NCI-H1436 treated with DMSO at 0.1 percent for 48 hours (cell line): ENCODE measurements at places on chromosomes 1 and 21.

GRCh38 chr1:46444466-46444865 is 45.2 kb upstream of the DMBX1 start:
- no peak for DNase-seq

DNA sequence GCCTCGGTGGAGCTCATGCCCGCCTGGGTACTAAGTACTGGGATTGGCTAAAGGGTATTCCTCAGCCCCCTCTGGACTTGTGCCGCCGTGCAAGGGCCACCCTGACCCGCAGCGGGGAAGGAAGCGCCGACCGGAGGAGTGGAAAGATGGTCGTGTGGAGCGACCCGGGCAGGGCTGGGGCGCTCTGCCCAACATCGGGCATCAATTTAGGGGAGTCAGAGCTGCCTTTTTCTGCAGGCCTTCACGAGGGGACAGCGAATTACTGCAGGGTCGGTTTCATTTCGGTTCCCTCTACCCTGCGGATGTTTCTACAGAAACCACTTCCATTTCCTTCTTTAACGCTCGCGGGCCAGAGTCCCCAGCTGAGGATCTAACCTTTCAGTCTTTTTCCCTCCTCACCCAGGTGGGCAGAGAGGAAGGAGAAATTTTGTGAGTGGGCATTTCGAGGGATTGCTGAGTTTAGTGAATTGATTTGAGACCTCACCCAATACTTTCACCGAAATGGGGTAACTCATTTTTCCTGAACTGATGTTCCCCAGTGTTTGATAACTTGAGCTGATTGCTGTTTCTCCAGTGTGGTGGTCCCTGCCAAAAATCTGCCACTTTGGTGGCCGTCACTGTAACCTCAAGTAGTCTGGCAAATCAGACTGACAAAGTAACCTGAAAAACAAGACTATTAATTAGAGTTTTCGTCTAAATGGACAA is 1.1 kb downstream of the TOR1AIP1 start:
- no peak for DNase-seq

DNA sequence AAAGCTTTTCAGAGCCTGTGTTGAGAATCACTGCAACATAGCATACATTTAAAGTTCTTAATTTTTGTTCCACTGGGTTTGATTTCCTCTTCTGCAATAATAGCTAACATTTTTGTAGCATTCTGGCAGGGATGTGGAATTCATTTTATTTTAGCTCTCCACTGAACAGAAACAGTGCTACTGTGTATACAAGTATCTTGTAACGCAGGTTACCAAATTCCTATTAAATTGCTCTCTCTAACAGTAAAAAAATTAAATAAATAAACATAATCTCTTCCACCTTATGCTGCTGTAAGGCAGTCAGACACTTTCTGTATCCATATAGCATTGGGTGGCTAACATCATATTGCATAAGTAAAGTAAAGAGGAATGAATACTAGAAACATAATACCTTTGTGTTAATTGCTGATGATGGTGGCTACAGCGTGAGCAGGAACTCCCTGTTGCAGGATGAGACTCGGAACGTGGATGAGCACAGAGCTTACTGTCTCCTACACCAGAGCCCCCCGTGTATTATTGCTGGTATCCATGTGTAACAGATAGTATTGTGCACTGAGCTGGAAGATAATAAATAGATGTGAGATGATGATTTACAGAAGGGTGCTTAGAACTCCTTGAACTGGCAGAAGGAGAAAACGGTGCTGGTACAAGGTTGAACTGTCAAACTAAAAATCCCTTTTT is 276.9 kb upstream of the SNX7 start:
- DNase-seq: no peak

- DNase-seq: no peak
Measured at GRCh38 chr21:46168659-46169386, 13.4 kb upstream of the FTCD start.

- DNase-seq: no peak
Measured at GRCh38 chr1:2073382-2074230, 23.4 kb downstream of the PRKCZ start.

GRCh38 chr1:39001516-39002421 is 10.7 kb downstream of the AKIRIN1 start:
- no peak for DNase-seq

DNA sequence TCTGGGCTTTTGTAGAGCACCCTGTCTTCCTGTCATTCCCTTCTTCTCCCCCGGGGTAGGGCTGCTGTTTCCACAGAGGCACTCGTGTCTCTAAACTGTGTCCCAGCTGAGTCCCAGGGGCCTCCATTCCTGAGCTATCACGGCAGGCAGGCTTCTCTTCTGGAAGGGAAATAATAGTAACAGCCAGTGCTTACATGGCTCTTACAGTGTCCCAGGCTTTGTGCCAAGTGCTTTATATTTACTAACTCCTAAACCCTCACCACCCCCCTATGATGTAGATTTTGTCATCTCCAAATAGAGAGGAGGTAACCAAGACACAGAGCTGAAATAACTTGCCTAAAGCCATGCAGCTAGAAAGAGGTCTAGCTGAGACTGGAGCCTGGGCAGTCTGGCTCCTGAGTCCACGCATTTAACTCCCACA is 1.4 kb upstream of the CELF3 start:
- DNase-seq: no peak

DNA sequence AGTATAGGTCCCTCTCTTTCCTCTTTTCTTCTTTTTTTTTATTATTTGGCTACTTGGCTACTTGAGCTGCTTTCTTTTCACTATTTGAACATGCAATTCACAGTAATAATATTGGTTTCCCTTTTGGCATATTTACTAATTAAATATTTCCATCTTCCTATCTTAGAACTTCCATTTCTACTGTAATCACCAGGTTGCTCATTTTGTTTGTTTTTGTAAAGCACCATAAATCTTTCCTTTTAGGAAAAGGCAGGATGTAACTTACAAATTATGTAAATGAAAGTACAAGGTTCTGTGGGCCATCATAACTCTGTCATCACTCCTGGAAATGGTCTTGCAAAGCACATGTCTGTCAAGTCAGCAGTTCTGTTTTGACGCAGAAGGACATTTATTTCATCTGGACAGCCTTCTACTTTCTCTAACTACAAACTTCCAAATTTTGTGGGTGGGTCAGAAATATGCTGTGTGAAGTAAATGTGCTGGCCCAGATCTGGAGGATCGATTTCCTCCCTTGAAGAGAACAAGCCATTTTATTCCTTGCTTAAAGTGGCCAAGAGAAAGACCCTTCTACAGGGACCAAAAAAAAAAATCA is 71.7 kb upstream of the TNFSF18 start:
- DNase-seq: no peak

DNA sequence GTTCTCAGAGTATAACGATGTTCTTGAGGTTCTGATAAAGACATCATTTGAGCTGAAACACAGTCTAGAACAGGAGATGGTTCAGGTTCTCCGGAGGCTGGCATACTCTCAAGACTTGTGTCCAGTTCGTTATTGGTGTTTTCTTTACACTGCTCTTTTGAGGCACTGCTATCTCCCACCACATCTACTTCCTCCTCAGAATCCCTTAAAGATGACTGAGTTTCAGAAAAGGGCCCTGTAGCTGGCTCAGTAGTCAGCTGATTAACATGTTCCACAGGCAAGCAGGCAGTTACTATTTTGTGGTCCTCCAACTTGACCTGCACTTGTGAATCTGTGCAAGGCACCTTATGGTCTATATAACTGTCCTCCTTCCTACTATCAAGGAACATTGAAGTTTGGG is 50.2 kb downstream of the ZZZ3 start:
- no peak for DNase-seq

DNA sequence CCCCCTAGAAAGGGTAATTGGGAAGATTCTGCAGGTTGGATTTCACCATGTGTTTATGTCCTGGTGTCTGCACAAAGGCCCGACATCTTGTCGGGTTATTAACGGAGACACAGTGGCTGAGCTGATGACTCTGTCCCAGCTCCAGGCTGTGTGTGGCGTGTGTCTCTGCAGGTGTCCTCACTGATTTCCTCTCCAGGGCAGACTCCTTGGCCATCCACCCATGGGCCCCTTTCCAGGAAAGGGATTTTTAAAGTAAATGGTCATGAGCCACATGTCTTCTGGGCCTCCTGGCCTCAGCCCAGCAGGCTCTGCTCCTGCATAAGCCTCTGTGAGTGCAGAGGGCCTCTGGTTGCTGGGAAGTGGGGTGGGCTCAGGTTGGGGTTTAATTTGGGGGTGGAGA is 418.7 kb upstream of the VAMP3 start:
- DNase-seq: no peak

DNA sequence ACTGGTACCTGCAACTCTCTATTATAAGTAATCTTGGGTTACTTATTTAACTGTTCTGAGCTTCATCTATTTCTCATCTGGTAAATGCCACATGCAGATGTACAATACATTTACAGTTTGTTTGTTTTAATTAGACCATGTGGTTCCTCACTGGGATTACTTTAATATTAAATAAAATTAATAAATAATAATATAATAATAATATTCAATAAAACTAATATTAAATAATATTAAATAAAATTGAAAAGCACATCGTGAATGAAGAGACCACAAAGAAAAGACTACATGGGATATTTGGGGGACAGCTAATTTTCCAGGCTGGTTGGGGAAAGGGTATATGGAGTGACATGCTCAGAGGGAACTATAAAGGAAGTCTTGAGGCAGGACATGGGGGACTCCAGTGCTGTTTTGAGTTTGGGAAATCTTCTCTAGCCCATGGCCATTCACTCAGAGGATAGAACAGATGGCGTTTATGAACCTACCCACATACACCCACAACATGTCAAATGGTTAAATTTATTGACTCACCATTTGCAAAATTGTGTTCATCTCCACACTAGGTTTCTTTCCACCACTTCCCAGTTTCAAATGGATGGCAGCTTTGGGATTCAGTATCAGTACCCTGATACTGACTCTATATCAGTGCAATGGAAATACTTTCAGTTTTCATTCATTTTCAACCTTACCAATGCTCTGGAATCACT is 25.6 kb downstream of the DIRAS3 start:
- DNase-seq: no peak

DNA sequence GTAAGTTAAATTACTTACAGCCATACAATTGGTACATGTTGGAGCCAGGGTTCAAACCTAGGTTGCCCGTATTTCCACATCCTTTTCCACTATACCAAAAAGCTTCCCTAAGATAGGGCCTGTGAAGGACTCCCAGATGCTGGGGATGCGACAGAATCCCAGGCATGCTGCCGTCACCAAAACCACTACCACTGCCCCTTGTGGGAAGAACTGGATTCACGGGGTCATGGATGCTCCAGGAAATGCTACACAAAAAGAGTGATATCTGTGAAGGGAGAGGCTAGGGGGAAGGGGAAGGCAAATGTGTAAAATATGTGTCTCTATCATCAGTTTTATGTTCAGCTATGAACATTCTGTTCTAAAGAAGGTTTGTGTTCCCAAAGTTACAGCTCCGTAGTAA is 133.9 kb upstream of the IVNS1ABP start:
- no peak for DNase-seq

DNA sequence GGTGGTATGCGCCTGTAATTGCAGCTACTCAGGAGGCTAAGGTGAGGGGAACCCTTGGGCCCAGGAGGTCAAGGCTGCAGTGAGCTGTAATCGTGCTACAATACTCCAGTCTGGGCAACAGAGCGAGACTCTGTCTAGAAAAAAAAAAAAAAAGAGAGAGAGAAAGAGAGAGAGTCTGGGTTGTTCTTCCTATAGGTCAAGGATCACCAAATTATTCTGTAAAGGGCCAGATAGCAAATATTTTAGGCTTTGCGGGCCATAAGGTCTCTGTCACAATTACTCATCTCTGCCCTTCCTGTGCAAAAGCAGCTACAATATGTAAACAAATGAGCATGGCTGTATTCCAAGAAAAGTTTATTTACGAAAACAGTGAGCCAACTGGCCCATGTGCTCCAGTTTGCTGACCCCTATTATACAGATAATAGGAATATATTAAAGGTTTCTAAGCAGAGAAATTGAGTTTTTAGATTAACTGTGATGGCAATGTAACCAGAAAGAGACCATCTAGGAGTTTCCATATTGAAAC is 2.1 kb downstream of the SASS6 start:
- DNase-seq: no peak

DNA sequence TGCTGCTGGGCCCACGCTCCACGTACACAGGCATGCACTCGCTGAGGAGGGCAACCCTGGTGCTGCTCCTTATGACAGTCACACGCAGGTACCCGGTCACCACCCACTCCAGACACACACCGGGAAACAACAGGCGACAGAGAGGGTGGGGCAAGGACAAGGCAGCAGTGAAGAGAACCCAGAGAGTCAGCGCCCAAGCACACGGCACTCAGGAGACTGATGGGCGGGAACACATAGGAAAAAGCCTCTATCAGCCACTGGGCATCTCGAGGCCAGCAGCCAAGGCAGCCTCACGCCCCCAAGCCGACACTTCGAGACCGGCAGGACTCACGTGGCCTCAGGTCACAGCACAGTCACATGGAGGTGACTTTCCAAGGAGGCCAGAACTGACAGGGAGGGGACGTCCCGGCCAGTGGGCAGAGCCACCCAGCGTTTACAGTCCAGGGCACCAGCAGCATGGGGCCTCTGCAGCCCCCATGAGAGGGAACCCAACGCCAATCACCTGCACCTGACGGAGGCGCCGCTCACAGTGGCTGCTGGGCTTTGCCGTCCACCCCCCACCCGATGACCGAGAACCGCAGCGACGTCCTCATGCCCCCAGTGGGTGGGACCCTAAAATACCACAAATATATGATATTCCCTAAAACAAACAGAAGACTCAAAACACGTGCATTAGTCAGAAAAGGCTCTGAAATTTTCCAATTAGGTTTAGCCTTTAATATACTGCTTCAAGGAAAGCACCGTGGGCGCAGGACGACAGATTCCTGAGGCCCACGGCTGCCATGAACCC is 19.7 kb downstream of the PTTG1IP start:
- no peak for DNase-seq

GRCh38 chr1:66598670-66599069 is 64.7 kb downstream of the SGIP1 start:
- no peak for DNase-seq

DNA sequence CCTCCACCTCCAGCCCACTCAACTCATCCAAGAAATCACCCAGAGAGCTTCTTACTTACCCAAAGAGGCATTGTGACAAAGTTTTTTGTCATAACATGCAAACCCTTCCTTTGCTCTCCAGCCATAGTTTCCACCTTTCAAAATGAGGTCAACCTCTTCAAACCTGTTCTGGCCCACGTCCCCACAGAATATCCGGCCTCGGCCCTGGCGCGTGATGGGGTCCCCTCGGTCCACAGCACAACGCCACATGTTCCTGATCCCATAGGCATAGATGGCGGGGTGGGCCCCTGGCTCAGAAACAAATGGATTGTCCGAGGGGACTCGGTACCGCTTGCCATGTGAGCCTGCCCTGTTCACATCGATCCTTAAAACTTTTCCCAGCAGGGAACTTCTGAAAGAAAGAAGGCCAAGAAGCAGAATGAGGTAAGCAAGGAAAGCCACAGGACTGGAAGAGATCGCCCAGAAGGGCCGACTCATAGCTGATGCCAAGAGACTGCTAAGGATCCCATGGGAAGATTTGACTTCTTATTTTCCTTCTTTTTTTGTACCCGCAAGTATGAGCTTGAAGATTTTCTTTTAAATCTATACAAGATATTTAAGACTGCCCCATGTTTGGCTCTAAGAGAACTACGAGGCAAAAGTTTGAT is 7.8 kb downstream of the HHIPL2 start:
- DNase-seq: no peak

- no peak for DNase-seq
Measured at GRCh38 chr1:212909652-212910063, 40.7 kb upstream of the VASH2 start.
